Tibial nerve (tissue), 4 donors: ENCODE measurements at places on chromosomes 13 and 19. TPM values are rescaled to one million over a fixed set of nuclear protein-coding genes. Genes with fewer than 3 reads are reported as not detected.

The FFAR2 gene
- total RNA-seq = 0.22 TPM

The ZNF284 gene
- 2.2 TPM for total RNA-seq

The SLITRK6 gene
- not detected for total RNA-seq

The LAIR2 gene
- total RNA-seq = not detected

The TEX26 gene
- not detected for total RNA-seq

The PPM1N gene
- 0.39 TPM for total RNA-seq

The NOTCH3 gene
- total RNA-seq = 34.3 TPM

The SIGLEC14 gene
- total RNA-seq = 4.9 TPM

The SLC17A7 gene
- total RNA-seq = 5.4 TPM

The CYP4F8 gene
- not detected for total RNA-seq

The PROZ gene
- not detected for total RNA-seq

The PCDH17 gene
- 9.8 TPM for total RNA-seq

The COQ8B gene
- total RNA-seq = 82.5 TPM

The CEACAM8 gene
- total RNA-seq = not detected

The STOML3 gene
- total RNA-seq = not detected
